Stimulated activated naive CD4-positive, alpha-beta T cell (primary cell): ENCODE measurements at places on chromosomes 1 and 21.
A peak's percentile ranks its signal among the peaks of the same experiment; 100 is the strongest.

- no peak for DNase-seq
Observed at GRCh38 chr21:45324489-45325205, 37.0 kb upstream of the POFUT2 start.

DNA sequence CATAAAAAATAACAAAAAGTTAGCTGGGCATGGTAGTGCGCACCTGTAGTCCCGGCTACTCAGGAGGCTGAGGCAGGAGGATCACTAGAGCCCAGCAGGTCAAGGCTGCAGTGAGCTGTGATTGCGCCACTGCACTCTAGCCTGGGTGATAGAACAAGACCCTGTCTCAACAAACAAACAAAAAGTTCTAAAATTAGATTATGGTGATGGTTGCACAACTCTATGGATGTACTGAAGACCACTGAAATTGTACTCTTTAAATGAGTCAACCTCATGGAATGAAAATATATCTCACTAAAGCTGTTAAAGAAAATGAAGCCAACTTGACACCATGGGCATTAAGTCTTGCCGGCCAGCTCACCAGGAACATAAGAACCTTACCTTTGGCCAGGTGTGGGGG is 9.1 kb downstream of the MRAP start:
- no peak for DNase-seq

DNA sequence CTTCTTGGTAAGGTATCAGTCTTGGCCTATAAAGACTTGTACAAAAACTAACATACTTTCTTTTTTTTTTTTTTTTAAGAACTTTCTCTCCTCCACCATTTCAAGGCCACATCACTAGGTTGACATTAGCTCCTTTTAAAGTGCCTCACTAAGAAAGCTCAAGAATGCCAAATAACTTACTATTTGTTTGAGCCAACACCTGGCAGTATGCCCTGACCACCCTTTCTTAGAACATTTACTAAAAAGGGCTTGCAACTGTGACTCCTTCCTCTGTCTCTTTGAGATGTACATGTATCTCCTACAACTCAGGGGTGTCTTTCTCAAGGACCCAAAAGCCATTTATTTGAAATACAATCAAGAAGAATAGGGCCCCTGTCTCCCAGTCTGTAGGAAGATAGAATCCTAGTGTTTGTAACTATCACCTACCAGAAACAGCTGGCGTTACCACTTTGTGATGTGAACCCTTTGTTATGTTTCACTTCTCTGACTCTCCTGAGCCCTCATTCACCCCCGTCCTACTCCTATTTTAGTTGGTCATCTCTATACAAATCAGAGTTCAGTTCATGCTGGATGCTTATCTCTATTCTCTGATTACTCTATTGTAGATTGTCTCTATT is 12.2 kb upstream of the SAMD13 start:
- no peak for DNase-seq

DNA sequence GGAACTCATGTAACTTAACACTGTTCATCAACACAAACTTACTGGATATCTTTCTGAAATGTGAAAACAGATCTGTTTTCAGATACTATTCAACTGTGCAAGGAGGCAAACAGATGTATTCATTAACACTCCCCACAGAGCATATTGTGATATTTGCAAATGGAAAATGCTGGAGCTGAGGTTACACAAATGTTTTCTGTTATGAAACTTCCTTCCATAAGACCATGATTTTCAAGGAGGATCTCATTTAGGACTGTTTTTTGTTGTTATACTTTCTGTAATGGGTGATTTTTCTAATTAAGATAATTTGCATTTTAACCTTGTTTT is 56.1 kb downstream of the GABPA start:
- no peak for DNase-seq

GRCh38 chr1:63064135-63064534 is 258.2 kb upstream of the FOXD3 start:
- no peak for DNase-seq

GRCh38 chr1:43454270-43455011 is 710 bp upstream of the HYI start:
- DNase-seq: peak; percentile 37

DNA sequence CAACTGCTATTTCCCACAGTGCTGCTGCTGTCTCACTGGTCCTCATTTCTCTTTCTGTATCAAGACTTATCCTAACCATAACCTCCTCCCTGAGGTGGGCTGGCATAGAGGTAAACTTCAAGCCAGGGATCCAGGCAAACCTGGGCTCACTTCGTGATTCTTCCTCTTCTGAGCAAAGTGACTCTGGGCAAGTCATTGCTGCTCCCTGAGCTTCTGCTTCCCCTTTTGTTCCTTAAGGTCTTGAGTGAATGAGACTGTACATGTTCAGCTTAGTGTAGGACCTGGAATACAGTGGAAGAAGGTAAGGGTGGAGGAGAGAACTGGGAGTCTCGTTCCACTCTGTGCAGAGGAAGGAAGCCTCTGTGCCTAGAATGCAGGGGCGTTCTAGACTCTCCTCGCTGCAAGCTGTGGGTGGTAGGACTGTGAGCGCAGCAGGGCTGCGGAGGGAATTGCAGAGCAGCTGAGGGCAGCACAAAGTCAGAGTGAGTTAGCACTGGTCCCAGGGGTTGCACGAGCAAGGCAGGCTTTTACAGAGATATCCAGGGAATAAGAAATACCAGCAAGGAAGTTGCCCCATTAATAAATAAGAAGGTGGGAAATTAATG is 11.4 kb upstream of the ERI3 start:
- DNase-seq: no peak

DNA sequence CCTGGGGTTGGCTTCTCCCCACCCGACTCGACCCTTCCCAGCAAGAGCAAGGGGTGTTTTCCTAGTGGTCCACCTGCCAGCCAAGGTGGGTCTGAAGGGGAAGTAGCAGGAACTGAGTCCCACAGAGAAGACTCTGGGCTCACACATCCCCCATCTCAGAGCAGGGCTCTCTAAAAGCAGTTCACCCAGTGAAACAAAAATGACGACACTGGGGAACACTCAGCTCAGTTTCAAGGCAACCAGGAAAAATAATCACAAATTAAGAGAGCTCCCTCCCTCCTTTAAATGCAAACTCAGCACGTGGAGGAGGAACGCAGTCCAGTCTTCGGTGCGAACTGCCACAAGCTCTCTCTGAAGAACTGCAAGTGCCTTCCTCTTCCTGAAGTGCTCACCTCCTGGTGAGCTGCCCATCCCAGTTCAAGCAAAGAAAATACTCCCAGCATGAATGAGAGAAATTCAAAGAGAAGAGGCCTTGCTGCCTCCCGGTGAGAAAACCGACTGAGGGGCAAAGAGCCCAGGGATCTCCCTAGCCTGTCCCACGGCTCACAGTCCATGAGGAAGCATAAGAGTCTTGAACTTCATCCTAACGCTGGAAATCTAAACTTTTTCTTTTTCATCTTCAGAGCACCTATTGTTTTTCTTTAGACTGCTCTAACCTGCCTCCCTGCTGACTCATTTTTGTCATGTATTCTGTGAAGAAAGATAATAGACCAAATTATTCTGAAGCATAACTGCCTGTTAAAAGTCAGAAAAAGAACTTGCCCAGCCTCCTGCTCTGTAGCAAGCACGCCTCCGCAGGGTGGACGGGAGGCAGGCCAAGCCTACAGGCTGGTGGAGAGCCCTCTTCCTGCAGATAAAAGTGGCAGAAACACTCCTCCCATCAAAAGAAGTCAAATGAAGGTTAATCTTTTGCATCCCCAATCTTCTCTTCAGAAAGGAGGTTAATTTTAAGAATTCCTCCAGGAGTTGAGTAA is 281.4 kb downstream of the HHIPL2 start:
- no peak for DNase-seq

DNA sequence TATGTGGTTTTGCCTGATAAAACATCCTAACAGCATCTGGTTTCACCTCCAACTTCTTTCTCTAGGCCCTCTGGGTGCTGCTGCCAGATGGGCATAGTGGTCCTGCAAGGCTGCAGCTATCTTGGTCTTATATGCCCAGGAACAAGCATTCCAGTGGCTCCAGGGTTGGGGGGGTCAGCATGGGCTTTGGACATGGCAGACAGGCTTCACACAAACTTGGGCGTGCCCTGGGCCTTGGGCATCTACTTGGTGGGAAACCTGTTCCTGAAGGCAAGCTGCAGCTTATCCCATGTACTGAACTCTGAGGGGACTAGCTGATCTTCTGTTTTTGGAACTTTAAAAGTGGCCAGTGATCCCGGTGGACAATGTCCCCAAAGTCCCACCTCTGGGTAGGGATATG is 54.9 kb upstream of the ZNF678 start:
- no peak for DNase-seq

DNA sequence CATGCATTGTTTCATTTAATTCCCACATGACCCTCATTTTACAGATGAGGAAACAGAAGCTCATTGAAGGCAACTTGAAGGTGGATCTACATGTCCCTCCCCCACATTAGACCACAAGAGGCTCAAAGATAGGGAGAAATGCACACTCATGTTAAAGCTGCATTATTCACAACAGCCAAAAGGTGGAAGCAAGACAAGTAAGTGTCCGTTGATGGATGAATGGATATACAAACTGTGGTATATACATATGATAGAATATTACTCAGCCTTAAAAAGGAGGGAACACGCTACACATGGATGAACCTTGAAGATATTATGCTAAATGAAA is 149.7 kb upstream of the JUN start:
- DNase-seq: no peak

DNA sequence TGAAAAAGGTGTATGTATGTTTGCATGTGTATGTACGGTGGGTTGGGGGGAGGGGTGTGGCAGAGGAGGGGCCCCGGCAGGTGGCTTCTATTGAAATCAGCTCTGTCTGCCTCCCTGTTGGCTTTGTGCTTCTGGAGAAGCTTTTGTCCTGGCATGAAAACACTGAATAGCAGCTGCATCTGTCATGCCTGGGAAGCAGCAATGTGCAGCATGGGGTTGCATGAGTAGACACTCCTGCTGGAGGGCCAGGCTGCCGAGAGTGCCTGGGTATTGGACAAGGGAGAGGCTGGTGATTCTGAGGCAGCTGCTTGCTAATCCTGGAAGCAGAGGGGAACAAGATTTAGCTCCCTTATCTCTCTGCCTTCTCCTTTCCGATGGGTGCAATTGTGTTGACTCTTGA is 20.5 kb downstream of the MAPKAPK2 start:
- DNase-seq: no peak

- no peak for DNase-seq
Observed at GRCh38 chr1:40210511-40211204, 37.1 kb upstream of the TMCO2 start.

GRCh38 chr1:155295183-155295941 is 5.9 kb downstream of the PKLR start:
- no peak for DNase-seq

GRCh38 chr1:61230523-61230922 is 148.2 kb downstream of the NFIA start:
- no peak for DNase-seq

- no peak for DNase-seq
Observed at GRCh38 chr1:84269306-84269705, 32.2 kb upstream of the SAMD13 start.

GRCh38 chr1:87399701-87400100 is 71.0 kb downstream of the LMO4 start:
- DNase-seq: no peak

- no peak for DNase-seq
Observed at GRCh38 chr1:168767894-168768584, 39.0 kb upstream of the DPT start.

DNA sequence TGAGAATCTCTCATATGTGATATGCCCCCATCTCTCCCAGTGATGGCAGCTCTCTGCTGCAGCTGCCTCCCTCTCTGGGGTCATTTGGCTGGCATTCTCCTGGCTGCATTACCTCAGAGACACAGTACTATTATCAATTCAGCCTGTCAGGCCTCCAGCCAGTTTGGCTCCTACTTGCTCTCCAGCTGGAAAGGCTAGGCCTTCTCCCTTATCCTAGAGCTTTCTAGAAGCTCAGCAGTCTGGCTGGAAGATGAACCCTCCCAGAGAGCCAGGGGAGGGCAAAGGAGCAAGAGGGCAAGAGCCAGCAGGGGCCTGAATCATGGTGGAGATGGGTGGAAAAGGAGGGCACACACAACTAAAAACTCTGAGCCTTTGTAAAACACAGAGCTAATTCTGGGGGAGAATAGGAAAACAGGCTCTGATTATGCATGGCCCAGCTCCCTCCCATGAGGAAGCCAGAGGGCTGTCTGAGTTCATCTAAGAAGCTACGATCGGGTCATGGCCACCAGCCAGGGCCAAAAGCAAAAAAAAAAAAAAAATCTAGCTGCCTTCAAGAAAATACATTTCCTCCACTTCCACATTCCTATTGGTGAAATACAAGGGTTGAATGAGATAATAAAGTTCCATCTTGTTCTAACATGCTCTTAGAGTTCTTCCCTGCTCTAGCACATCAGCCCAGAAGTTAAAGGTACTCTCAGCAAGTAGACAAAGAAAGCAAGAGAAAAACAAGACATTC is 8.8 kb downstream of the LAMB3 start:
- DNase-seq: no peak

GRCh38 chr1:53470155-53470554 is 11.0 kb downstream of the DMRTB1 start:
- DNase-seq: no peak

- DNase-seq: no peak
Observed at GRCh38 chr1:183821889-183822611, 17.1 kb downstream of the RGL1 start.

DNA sequence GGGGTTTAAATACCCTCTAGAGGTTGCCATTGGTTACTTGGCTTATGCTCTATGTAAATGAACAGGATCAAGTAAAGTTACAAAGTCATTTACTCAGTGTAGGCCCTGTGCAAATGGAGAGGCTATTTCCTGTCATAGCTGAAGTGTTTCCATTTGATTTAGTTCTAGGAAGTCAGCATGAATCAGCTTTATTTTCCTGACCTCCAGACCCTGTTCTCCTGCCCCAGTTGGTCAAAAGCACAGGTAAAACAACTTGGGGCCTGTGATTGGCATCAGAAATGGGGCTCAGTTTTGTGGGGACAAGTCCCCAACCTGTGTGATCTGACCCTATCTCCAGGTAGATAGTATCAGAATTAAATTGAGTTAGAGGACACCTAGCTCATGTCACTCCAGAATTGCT is 239.9 kb downstream of the HHAT start:
- DNase-seq: no peak

DNA sequence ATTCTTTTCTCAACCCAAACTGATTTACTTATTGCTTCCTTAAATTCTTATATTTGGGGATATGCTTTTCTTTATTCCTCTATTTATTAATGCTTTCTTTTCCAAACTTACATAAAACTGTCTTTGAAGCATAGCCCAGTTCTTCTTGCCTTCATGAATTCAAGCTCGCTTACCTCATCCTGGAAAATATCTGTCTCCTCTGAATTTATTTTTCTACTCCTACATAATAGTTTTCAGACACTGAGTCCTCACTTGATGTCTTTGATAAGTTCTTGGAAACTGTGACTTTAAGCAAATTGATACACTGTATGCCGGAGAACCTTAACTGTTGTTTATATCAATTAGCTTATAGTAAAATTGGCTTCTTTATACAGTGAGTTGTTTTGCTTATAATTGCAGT is 93.8 kb downstream of the ZFYVE9 start:
- DNase-seq: no peak

- DNase-seq: no peak
Observed at GRCh38 chr1:11705596-11705995, 14.1 kb downstream of the DRAXIN start.
